ENCODE measurements at places on chromosomes 2 and 18.

GRCh38 chr2:175847128-175847527, 154.9 kb downstream of the LNPK start:
- DNase-seq, result no peak

DNA sequence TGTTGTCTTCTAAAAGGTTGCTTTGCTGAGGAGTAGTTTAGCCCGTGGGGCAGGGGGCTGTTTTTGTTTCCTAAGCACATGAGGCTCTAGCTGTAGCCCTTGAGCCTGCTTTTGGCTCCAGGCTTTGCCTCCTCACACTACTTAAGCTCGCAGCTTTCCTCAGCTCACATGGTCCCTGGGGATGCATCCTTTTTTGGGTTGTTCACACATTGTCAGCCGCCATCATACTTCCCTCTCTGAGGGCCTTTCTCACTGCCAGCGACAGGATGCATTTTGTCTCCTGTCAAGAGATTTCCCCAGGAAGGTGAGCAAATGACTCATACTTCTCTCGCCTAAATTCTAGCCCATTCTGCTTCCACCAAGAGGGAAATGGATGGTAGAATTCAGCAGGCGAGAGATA, 279.5 kb upstream of the PKDCC start:
- no peak for DNase-seq

DNA sequence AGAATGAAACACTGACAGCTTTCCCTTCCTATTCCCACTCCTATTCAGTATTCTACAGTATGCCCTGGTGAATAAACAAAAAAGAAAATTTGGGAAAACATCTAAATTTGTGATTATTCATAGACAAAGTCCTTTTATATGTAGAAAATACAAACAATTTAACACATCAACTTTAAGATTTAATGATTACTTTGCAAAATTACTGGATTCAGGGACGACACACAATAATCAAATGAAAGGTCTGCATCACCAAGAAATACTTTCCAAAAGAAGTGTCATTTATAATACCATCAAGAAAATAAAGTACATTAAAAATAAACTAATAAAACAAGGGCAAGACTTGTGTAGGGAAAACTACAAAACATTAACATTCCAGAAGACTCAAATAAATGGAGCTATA, 199.8 kb downstream of the KCNJ3 start:
- no peak for DNase-seq

- no peak for DNase-seq
Measured at GRCh38 chr2:45220227-45220626, 211.0 kb upstream of the SIX2 start.

DNA sequence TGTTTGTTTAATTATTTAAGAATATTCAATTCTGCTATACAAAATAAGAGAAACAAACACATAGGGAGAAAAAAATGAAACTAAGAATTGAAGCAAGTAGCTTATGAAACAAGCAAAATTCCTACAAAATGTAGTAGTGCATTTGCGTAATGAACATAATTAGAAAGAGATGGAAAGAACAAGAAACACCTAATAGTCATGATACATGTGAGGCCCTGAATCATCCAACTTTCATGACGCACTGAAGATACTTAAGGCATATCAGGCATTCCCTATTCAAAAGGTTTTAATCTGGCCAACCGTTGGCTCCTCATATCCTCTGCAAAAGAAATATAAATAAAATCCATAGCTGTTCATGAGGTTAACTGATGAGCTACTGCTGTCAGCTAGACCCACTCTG, 14.5 kb upstream of the NAB1 start:
- DNase-seq, result no peak

DNA sequence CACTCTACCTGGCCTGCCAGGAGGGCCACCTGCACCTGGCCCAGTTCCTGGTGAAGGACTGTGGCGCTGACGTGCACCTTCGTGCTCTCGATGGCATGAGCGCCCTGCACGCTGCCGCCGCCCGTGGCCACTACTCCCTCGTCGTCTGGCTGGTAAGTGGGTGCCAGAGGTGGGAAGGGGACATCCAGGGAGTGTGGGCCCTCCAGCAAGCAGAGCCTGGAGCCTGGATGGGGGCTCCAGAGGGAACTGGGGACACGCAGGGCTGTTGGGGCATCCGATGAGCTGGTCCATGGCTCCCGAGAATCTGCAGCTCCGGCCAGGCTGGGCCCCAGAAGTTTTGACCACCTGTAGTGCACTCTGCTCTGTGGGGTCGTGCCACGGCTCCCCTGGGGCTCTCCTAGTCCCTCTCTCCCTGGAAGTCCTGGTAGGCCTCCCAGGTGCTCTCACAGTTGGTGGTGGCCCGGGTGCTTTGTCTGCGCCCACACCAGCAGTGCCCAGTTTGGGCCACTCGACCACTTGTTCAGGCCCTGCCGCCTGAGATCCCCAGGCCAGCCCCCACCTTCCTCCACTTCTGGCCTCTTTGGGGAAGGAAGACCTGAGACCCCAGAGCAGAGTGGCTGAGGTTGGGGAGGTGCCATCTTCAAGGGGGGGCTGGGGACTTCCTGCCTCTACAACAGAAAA, 4.7 kb downstream of the ESPNL start:
- no peak for DNase-seq

DNA sequence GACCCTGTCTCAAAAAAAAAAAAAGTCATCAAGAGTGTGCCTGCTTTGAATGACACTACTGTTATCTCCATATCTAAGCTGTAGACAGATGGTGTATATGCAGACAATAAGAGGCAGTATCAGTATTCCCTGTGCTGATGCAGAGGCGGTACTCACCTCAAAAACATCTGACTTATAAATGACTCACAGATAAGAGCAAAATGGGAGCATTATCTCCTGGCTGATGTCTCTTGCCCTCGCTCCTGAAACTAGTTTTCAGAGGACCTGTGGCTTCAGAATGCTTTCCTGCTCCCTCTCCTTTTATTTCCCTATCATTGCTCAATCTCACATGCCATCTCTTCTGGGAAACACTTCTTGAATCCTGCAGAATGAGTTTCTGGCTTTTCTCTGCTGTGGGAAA, 289.6 kb downstream of the PTPRM start:
- DNase-seq, result no peak

GRCh38 chr2:169365029-169365480, 2.7 kb upstream of the LRP2 start:
- DNase-seq, result no peak

DNA sequence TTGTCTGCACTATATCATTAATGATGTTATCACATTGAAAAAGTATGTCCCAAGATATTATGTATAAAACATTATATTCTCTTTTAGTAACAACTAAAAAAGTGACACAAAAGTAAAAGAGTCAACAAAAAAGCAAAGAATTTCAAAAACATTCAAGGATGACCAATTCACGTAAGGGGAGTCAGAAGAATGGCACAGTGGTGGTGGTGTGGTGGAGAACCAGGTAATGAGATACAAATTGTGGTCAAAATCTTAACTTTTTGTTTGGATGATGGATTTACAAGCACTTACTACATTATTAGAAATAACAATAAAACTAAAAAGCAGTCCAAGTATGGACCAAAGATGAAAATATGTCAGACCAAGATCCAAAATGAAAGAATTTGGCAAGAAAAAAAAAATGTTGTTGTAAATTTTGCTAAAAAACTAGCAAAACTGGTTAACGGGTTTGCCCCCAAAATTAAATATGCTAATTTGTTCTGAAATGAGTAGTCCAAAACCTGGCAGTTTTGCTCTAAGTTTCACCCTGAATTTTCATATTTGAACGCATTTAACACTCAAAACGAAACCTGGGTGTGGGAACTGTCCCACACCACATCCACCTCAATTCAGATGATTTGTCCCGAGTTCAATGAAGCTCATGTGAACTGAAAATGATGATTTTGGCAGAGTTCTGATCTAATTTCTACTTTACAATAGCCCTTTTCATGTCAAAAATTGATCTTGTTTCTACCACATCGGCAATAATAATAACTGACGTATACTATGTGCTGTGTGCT, 135.8 kb downstream of the IKZF2 start:
- no peak for DNase-seq

DNA sequence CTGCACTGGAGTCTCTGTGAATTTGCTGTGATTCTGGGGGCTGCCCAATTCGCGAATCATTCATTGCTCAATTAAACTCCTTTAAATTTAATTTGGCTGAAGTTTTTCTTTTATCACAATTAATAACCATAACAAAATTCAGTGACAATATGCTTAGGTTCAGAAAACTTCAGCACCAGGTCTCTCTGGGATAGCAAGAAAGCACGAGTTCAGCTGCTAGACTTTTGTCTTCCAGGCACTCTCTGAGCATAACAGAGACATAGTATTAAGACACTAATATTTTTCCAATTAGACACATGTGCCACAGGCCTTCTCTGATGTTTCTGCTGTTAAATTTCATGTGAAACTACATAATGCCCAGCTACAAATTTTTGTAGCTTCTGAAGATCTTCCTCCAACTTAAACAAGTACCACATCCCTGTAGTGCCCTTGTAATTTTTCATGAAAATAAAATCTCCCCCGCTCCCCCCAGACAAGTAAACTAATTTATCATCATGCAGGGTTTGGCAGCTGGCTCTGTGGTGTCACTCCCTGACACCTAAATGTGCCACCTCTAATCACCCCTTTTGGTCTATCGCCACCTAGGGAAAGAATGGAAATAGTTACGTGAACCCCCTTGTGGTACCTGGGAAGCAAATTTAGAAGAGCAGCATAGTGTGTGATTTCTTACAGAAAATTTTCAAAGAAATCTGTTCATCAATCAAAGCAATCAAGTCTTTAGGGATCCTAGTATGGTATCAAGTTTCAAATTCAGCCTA, 94.1 kb downstream of the CSRNP3 start:
- no peak for DNase-seq

- no peak for DNase-seq
Measured at GRCh38 chr2:98335271-98335670, 11.0 kb upstream of the CNGA3 start.

DNA sequence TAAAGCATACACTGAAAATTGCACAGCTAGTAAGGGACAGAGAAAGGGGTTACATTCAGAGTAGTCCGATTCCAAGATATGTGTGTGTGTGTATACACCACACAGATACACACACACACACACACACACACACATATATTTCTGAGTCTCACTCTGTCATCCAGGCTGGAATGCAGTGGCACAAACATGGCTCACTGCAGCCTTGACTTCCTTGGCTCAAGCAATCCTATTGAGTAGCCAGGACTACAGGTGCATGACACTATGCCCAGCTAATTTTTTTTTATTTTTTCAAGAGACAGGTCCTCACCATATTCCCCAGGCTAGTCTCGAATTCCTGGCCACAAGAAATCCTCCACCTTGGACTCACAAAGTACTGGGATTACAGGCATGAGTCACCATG, 68.1 kb upstream of the ITPRID2 start:
- no peak for DNase-seq

GRCh38 chr2:160666154-160667060, 172.8 kb upstream of the RBMS1 start:
- peak; percentile 63 for DNase-seq

- no peak for DNase-seq
Measured at GRCh38 chr2:136005462-136006196, 20.2 kb upstream of the DARS1 start.

DNA sequence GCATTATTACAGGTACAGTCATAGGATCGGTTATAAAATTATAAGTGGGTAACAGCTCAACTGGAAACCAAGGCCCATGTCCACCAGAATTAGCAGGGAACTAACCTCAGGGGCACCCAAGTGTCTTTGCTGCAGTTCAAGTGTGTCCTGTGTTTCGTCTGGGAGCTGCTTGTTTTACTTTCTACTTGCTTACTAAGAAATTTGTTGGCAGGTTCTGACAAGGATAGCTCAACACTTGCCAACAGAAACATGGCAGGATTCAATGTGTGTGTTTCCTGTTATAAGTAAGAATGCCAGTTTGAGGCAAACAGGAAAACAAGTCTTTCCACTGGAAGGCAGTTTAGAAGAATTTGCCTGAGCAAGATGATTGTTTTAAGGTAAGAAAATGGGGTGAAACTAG, 104.5 kb downstream of the EPHA4 start:
- DNase-seq, result no peak

GRCh38 chr2:219082332-219082958, 21.7 kb upstream of the IHH start:
- DNase-seq, result no peak

GRCh38 chr2:15302154-15302553, 259.0 kb downstream of the NBAS start:
- no peak for DNase-seq

- DNase-seq, result no peak
Measured at GRCh38 chr2:105903051-105903674, 158.5 kb downstream of the NCK2 start.

Measured in left renal cortex interstitium (tissue), 4 donors.